ENCODE measurements at places on chromosomes 11 and 22.

- H3K36me3 ChIP-seq, result no peaks in the 10 kb centered on the region
- no peak overlapping the region for H3K27ac ChIP-seq
Measured at GRCh38 chr11:76566811-76567210, 103.7 kb downstream of the LRRC32 start.

- H3K36me3 ChIP-seq, result no peaks in the 10 kb centered on the region
- H3K27me3 ChIP-seq, result no peaks in the 10 kb centered on the region
- no peaks in the 10 kb centered on the region for H3K4me1 ChIP-seq
- no peak overlapping the region for H3K27ac ChIP-seq
- DNase-seq, result no peak
- no peak overlapping the region for H3K4me3 ChIP-seq
Measured at GRCh38 chr22:47374273-47374771, 611.9 kb downstream of the TBC1D22A start.

GRCh38 chr22:40043081-40043480, 48.3 kb downstream of the FAM83F start:
- peaks cover 31% of the 10 kb centered on the region for H3K4me1 ChIP-seq
- no peaks in the 10 kb centered on the region for H3K27me3 ChIP-seq
- no peaks in the 10 kb centered on the region for H3K36me3 ChIP-seq

DNA sequence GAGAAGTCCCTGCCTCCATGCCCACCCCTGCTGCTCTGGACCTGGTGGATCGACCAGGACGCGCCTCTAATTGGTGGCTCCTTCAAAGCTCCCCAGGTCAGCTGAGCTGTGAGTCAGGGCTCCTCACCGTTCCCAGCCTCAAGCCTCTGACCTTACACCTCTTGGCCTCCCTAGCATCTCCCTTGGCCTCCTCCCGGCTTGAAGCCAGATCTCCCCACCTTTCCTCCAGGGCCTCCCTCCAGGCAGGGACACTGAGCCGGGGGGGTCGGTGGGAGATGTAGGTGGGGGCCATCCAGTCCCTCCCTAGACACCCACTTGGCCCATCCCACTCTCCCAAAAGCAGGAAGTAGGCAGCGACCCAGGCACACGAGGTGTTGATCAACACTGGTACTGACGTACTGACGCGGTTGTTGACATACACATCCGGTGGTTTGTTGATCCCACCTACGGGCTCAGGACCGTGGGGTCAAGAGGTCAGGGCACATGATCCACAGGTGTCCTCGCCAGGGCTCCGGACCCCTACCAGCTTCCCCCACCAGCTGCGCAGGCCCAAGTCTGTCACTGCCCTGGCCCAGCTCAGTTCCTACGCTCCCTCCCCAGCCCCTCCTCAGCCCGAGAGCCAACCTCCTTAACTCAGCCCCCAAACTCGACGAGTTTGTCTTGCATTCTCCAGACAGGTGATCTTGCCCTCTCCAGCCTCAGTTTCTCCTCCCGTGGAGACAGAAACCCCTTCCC, 802 bp downstream of the ATG2A start:
- H3K27ac ChIP-seq, result peak overlapping the region; percentile 69
- H3K4me3 ChIP-seq, result peak overlapping the region; percentile 84
- peaks cover 26% of the 10 kb centered on the region for H3K4me1 ChIP-seq
- peak; percentile 77 for DNase-seq

- peaks cover 28% of the 10 kb centered on the region for H3K27me3 ChIP-seq
- no peak for DNase-seq
- peak overlapping the region; percentile 31 for H3K4me3 ChIP-seq
- H3K36me3 ChIP-seq, result no peaks in the 10 kb centered on the region
Measured at GRCh38 chr11:128549256-128549944, 38.0 kb downstream of the ETS1 start.

GRCh38 chr11:1916986-1917522, 2.4 kb upstream of the TNNT3 start:
- H3K4me3 ChIP-seq, result no peak overlapping the region
- H3K36me3 ChIP-seq, result no peaks in the 10 kb centered on the region
- H3K27me3 ChIP-seq, result no peaks in the 10 kb centered on the region
- no peak overlapping the region for H3K27ac ChIP-seq

DNA sequence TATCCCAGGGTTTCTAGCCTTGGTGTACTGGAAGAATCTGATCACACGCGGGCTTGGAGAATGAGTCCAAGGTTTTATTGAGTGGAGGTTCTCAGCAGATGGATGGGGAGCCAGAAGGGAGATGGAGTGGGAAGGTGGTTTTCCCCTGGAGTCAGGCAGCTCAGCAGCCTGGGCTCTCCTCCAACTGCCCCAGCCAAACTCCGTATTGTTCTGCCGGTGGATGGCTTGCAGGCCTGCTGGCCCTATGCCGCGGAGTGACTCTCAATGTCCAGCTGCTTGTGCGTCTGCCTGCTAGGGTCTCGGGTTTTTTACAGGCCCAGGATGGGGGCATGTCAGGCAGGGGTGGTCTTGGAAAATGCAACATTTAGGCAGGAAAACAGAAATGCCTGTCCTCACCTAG, 162.4 kb upstream of the LMO1 start:
- H3K27ac ChIP-seq, result no peak overlapping the region
- DNase-seq, result no peak
- no peaks in the 10 kb centered on the region for H3K36me3 ChIP-seq

GRCh38 chr11:44236296-44236695, 73.6 kb downstream of the ALX4 start:
- no peaks in the 10 kb centered on the region for H3K27me3 ChIP-seq
- H3K27ac ChIP-seq, result no peak overlapping the region
- no peak overlapping the region for H3K4me3 ChIP-seq
- H3K4me1 ChIP-seq, result no peaks in the 10 kb centered on the region
- no peak for DNase-seq
